ENCODE measurements at places on chromosomes 2 and 18. TPM values are rescaled to one million over a fixed set of nuclear protein-coding genes. Genes with fewer than 3 reads are reported as not detected.

DNA sequence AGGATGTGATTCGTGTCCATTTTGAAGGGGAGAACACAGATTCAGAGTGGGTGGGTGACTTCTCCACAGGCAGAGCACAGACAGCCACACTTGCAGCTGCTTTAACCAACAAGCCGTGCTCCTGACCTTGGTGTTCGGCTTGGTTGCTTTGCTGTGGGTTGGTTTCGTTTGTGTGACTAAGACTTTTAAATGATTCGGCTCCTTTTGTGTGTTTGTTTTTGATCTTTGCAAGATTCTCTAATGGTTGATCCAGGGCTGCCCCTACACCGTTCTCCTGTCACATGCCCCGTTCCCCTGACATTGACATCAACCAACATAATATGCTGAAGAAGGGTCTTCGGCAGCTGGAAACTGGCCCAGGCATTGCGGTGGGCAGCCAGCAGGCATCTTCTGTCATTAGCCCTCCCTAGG, 95.9 kb upstream of the MBOAT2 start:
- no peaks in the 10 kb centered on the region for H3K4me1 ChIP-seq
- no peak overlapping the region for H3K4me3 ChIP-seq
- H3K27ac ChIP-seq, result no peak overlapping the region
- H3K27me3 ChIP-seq, result peaks cover 1% of the 10 kb centered on the region
- DNase-seq, result no peak
- H3K36me3 ChIP-seq, result no peaks in the 10 kb centered on the region

- no peaks in the 10 kb centered on the region for H3K36me3 ChIP-seq
- peak overlapping the region; percentile 30 for H3K27ac ChIP-seq
- no peaks in the 10 kb centered on the region for H3K27me3 ChIP-seq
- no peak for DNase-seq
- no peak overlapping the region for H3K4me3 ChIP-seq
- no peaks in the 10 kb centered on the region for H3K4me1 ChIP-seq
Observed at GRCh38 chr2:158783923-158784322, 11.2 kb upstream of the DAPL1 start.

- peak overlapping the region; percentile 92 for H3K27ac ChIP-seq
- peak overlapping the region; percentile 9 for H3K4me3 ChIP-seq
- H3K4me1 ChIP-seq, result peaks cover 50% of the 10 kb centered on the region
- peaks cover 18% of the 10 kb centered on the region for H3K36me3 ChIP-seq
- H3K27me3 ChIP-seq, result no peaks in the 10 kb centered on the region
- DNase-seq, result peak; percentile 26
Observed at GRCh38 chr18:69895066-69896047, 52.3 kb downstream of the CD226 start.

- no peak for DNase-seq
- H3K27me3 ChIP-seq, result no peaks in the 10 kb centered on the region
Observed at GRCh38 chr2:207810200-207810788, 40.6 kb upstream of the FZD5 start.

GRCh38 chr2:188091220-188091619, 200.5 kb upstream of the GULP1 start:
- no peak overlapping the region for H3K27ac ChIP-seq
- no peaks in the 10 kb centered on the region for H3K27me3 ChIP-seq
- no peak for DNase-seq
- H3K36me3 ChIP-seq, result no peaks in the 10 kb centered on the region

DNA sequence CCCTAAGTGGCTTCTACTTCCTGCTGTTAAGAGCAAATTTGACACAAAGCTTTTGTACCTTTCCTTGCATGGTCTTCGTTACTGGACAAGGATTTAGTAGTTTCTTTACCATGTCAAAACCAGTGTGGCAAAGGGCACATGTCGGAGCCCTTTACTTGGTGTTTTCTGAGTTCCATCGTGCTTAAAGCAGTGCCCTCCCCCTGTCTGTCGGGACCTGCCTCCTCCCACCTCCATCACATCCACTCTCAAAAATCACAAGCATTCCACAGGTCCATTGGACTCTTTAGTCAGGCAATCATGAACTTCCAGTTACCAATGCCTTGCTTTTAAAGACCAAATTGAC, 763 bp downstream of the CCDC141 start:
- peak overlapping the region; percentile 37 for H3K27ac ChIP-seq
- no peak for DNase-seq
- no peaks in the 10 kb centered on the region for H3K4me1 ChIP-seq

- H3K27me3 ChIP-seq, result no peaks in the 10 kb centered on the region
- no peak overlapping the region for H3K4me3 ChIP-seq
- no peaks in the 10 kb centered on the region for H3K36me3 ChIP-seq
- no peak overlapping the region for H3K27ac ChIP-seq
- no peaks in the 10 kb centered on the region for H3K4me1 ChIP-seq
- no peak for DNase-seq
Observed at GRCh38 chr18:68796936-68797690, 767 bp upstream of the CCDC102B start.

DNA sequence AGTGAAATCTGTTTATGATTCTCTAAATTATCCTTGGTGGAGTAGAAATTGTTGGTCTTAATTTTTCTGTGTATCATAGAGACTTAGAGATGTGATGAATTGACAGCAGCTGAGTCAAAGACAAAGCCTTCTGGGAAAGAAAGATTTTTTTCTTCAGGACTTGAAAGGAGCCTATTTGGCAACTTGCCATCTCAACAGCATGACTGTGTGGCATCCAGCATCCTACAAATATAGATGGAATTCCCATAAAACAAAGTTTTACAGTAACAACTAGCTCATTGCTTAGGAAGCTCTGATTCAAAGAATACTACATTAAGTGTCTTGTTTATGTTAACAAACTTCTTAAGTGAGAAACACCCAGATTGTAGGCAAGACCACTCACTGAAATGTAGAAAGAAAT, 79.2 kb upstream of the SETBP1 start:
- DNase-seq, result no peak
- H3K4me3 ChIP-seq, result no peak overlapping the region
- no peaks in the 10 kb centered on the region for H3K27me3 ChIP-seq
- H3K4me1 ChIP-seq, result no peaks in the 10 kb centered on the region
- no peak overlapping the region for H3K27ac ChIP-seq

Gene SLC23A3
- total RNA-seq, result 0.89 TPM

Gene IL36G
- total RNA-seq, result not detected
